ENCODE measurements at places on chromosomes 2 and 18.

DNA sequence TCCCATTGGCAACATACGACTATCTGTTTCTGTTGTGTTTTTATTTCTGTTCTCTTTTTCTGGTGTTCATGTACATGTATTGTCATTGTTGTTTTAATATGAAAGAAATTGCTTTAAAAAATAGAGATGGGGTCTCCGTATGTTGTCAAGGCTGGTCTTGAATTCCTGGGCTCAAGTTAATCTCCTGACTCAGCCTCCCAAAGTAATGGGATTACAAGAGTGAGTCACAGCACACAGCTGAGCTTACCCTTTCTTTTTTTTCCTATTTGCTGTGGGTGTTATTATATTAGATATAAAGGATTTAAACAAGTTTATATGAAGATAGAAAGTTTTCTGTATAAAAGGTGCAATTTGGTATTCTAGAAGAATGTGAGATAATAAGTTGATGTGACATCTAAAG, 554.6 kb downstream of the DSC3 start:
- no peak for DNase-seq

DNA sequence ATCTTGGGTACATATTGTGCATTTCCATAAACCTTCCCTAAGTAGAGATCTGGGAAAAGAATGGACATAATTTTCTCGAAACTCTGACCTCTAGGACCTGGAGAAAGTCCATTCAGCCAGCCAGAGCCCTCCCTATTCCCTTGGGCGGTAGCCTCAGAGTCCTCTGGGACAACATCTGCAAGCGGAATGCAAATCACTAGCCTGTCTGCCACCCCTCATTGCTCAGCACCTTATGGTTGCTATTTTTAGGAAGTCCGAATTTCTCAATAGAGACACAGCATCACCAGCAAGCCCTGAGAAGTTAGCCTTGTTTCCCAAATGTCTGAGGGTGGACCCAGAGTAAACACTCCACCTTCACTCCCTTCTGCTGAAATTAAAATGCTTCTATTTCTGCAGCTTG, 17.6 kb upstream of the CD28 start:
- DNase-seq, result no peak

DNA sequence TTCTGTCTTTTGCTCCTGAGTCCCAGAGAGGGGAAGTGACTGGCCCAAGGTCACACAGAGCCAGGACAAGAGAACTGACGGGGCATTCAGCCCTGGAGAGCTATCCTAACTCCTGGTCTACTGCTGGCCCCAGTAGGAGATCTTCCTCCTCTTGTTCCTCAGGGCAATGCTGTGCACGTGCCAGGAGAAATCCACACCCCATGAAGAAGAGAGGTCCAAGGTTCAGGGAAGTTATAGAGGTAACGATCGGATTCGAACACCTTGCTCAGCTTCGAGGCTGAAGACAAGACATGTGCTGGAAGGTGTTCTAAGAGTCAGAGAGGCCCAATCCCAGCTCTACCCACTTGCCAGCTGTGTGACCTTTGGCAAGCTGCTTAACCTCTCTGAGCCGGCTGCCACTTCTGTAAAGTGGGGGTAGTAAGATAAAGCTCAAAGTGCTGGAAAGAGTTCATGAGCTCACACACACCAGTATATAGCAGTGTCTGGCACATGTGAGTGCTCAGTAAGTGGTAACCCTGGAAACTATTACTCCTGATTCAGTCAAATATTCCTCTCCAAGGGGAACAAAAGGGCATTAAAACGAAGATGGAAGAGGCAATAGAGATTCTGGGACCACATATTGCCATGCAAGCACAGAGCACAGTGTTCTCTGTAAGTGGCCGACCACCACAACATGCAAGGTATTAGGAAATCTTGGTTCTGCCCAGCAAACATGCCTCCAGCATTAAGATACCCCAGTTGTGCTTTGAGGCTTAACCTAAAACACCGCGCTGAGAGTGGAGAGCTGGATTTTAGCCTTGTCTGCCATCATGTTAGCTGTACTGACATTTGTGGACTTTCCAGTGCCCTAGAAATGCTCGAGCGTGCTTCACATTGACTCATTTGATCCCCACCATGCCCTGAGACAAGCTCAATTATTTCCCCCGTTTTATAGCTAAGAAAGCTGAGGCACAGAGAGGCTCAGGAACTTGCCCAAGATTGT, 25.6 kb downstream of the SERTAD2 start:
- no peak for DNase-seq

- DNase-seq, result no peak
These were observed 27.3 kb downstream of the RNF144A start for GRCh38 chr2:6944555-6944954.

GRCh38 chr2:43898134-43898837, 59.5 kb downstream of the ABCG8 start:
- no peak for DNase-seq

- peak; percentile 92 for DNase-seq
These were observed at the start of gene RSAD2 for GRCh38 chr2:6877402-6878304. Gene RSAD2, plus strand, starts transcription at chr2:6877777. Its CDS starts 24 bp downstream, at chr2:6877801.

Measured in hematopoietic multipotent progenitor cell treated with erythropoietin and hydrocortisone succinate and interleukin-3 and kit ligand, for 17 days (in vitro differentiated cells).